Suppressor macrophage treated with lipopolysaccharide for 1 hour (primary cell): ENCODE measurements at places on chromosomes 16 and 17.

DNA sequence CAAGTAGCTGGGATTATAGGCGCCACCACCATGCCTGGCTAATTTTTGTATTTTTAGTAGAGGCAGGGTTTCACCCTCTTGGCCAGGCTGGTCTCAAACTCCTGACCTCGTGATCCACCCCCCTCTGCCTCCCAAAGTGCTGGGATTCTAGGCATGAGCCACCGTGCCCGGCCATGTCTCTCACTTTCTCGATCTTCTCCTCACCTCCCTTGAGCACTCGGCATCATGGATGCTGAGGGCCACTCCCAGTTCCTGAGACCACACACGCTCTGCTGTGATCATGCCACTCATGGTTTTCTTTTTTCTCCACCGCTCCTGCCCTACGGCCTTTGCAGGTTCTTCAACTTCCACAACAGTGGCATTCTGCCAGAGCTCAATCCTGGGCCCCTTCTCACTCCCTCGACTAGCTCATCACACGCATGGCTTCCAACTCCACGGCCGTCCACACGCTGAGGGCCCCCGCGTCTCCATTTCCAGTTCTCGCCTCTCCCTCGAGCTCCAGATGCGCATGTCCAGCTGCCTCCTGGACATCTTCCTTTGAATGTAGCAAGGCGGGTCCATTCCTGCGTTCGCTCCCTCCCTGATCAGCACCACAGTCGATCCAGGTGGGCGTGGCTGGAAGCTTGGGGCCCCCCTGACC, 5.5 kb upstream of the NCBP3 start:
- DNase-seq, result no peak

DNA sequence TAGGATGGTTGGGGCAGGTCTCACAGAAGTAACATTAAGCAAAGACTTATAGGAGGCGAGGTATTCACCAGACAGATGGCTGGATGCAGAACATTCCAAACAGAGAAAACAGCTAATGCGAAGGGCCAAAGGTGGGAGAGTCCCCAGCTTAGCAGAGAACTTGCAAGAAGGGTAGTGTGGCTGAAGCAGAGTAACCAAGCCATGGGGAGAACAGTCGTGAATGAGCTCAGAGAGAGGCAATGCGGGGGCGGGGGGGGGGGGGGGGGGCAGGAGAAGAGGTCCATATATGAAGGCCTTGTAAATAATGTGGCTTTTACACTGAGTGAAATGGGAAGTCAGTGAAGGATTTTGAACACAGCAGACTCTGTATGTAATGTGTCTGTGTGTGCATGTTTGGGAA, 81.3 kb downstream of the SMG6 start:
- no peak for DNase-seq

DNA sequence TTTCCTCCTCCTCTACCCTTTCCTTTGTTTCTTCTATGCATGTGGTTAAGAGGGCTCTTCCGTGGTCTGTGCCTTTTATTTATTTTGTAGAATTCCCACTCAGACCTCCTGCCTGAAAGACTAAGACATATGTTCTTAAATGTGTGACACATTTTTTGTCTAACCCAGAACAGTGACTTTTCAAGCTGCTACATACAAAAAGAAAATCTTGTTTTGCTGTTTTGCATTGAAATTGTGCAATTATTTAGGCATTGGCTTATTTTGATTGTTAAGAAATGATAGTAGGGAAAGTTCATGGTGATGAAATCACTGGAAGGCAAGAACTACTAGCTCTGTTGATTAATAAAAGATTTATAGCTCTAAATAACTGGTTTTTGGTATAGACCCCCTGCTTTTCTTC, 76.8 kb downstream of the TUBD1 start:
- peak; percentile 54 for DNase-seq

DNA sequence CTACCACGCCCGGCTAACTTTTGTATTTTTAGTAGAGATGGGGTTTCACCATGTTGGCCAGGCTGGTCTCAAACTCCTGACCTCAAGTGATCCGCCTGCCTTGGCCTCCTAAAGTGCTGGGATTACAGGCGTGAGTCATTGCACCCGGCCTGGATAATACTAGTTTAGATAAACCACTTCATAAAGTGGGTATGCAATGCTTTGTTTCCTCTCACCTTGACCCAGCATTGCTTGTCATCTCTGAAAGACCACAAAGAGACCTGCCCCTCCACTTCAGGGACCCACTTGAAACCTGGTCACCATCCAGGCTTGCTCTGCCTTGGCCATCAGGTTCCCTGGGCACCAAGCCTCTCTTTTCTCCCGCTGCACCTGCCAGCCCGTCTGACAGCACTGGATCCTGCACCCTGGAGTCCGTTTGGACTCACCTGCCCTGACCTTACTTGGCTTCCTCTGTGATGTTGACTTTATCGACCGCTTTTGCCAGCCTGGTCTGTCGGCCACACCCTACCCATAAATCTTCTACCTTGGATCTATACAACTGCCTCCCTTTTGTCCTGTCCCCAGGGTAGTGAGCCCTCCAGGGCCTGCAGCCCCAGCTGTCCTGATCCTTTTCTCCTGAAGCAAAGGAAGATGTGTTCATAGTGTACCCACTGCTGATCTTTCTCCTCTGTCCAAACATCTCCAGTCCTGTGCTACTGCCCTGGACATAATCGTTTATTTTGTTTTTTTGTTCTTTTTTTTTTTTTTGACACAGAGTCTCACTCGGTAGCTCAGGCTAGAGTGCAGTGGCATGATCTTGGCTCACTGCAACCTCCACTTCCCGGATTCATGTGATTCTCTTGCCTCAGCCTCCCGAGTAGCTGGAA, 12.7 kb upstream of the ZG16 start:
- DNase-seq, result no peak

GRCh38 chr16:30774367-30775130, 12.4 kb downstream of the RNF40 start:
- no peak for DNase-seq

GRCh38 chr16:48188449-48189102, 32.8 kb upstream of the ABCC12 start:
- DNase-seq, result peak; percentile 93

DNA sequence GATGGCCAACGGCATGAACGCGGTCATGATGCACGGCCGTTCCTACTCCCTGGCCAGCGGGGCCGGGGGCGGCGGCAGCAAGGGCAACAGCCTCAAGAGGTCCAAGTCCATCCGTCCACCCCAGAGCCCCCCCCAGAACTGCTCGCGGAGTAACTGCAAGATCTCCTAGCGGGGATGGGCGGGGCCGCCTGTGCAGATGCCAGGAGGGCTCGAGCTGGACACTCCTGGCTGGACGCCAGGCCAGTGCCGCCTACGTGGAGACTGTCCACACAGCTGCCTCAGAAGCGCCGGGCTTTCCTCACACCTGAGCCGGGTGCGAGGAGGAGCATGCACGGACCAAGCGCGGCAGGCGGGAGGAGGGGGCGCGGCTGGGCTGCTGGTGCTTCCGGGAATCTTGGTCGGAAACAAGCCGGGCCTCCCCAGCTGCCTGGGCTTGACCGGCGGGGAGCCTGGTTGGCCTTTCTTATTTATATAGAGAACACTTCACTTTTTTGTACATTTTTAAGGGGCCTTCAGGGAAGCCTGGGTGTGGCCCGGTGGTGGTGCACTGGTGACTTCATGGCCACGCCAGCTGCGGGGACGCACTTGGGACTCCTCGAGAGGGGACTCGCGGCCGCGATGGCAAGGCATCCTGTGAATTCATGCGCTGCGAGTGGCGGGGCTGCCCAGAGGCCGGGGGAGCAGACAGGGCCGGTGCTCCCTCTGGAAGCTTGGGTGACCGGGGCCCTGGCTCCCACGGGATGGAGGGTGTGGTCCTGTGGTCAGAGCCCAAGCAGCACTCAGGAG, 3.1 kb upstream of the WFIKKN1 start:
- DNase-seq, result no peak

GRCh38 chr17:54339731-54340130, 517.0 kb downstream of the KIF2B start:
- no peak for DNase-seq

DNA sequence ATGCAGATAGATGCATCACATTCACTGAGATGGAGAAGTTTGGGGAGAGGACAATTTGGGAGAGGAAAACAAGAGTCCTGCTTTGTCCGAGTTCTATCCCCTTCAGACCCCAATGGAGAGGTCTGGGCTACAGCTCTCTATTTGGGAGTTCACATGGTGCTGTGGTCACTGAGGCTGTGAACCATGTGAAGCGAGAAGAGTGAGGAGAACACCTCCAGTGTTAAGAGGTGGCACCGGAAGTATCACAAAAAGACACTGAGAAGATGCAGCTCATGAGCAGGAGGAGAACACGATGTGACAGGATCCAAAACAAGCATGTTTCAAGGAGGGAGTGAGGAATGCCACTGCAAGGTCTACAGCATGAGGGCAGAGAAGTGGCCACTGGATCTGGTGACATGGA, 39.7 kb downstream of the PIK3R5 start:
- DNase-seq, result no peak

DNA sequence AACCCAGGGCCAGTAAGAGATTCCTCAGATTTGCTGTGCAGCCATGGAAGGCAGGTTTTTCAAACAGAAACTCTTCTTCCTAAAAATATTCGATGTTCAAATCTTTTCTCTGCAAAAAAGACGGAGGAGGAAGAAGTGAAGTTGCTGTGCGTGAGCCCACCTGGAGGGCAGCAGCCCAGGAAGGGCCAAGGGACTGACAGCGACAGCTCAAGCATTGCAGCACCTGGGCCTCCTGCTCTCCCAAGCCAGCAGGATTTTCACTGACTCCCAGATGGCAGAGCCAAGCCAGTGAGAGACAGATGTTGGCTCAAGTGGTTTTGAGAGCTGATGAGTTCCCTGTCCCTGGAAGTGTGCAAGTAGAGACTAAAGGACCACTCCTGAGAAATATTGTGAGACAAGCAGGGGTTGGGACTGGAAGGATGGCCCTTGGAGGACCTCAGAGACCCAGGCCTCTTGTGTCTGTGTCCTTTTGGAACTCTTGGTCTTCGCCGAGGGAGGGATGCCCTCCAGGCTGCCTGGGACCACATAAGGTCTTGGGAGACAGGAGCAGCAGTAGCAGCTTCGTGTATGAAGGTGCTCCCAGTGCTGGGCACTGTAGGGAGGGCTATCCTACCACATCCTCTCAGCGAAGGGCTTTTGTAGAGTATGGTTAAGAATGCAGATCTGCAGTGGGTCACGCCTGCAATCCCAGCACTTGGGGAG, 29.3 kb upstream of the TNFRSF13B start:
- DNase-seq, result no peak

GRCh38 chr17:74778960-74779359, 2.8 kb upstream of the NAT9 start:
- peak; percentile 55 for DNase-seq

- no peak for DNase-seq
Observed at GRCh38 chr16:82738699-82739098, 111.9 kb downstream of the CDH13 start.

GRCh38 chr16:9109255-9109654, 17.8 kb downstream of the HAPSTR1 start:
- DNase-seq, result no peak

- no peak for DNase-seq
Observed at GRCh38 chr17:6079155-6079888, 9.1 kb downstream of the WSCD1 start.
